ENCODE measurements at places on chromosomes 7 and 10. TPM values are rescaled to one million over a fixed set of nuclear protein-coding genes. Genes with fewer than 3 reads are reported as not detected.

DNA sequence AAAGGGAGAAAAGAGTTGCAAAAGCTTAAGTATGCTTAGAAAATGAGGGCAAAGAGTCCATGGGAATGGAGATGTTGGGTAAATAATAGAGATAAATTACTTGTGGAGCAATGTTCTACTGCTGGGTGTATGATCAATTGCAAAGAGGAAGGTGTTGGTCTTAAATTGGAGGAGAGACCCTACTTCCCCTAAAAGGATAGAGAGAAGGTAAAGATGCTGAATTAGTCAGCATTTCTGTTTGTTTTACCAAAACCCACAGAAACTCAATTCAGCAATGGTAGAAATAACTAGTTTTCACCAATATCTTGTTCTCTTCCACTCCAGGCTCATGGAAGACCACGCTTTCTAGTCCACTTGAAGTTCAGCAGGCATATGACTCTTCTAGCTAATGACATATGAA is 32.1 kb downstream of the ASB4 start:
- no peaks in the 10 kb centered on the region for H3K36me3 ChIP-seq
- no peak for DNase-seq

HBP1 gene
- 64.0 TPM for polyA plus RNA-seq

- H3K27ac ChIP-seq = no peak overlapping the region
- H3K4me3 ChIP-seq = no peak overlapping the region
- no peaks in the 10 kb centered on the region for H3K27me3 ChIP-seq
- no peaks in the 10 kb centered on the region for H3K4me1 ChIP-seq
- no peaks in the 10 kb centered on the region for H3K36me3 ChIP-seq
Measured at GRCh38 chr7:88576720-88577119, 182.8 kb upstream of the ZNF804B start.

- peaks cover 36% of the 10 kb centered on the region for H3K4me1 ChIP-seq
- H3K27ac ChIP-seq = peak overlapping the region; percentile 90
- H3K36me3 ChIP-seq = peaks cover 34% of the 10 kb centered on the region
- no peaks in the 10 kb centered on the region for H3K27me3 ChIP-seq
Measured at GRCh38 chr10:71835671-71836595, 15.1 kb downstream of the PSAP start.

GRCh38 chr7:5619419-5620130 is 161.9 kb downstream of the RNF216 start:
- H3K27ac ChIP-seq = no peak overlapping the region
- no peak overlapping the region for H3K4me3 ChIP-seq
- H3K4me1 ChIP-seq = peaks cover 45% of the 10 kb centered on the region
- H3K27me3 ChIP-seq = no peaks in the 10 kb centered on the region

DNA sequence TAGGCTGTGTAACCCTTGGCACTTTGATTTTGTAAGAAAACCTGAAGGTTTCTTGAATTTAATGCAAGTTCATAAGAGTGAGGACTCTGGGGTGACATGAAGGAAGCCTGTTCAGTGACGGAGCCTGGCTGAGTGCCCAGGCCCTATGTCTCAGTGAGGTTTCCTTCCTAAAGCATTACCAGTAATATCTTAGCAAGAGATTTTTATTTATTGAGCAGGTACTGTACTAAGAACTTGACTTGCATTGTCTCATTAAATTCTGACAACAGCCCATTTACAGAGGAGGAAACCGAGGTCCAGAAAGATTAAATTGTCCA is 197.2 kb downstream of the HECW1 start:
- no peak overlapping the region for H3K27ac ChIP-seq
- no peaks in the 10 kb centered on the region for H3K4me1 ChIP-seq
- H3K4me3 ChIP-seq = no peak overlapping the region
